COR-L47 (cell line): ENCODE measurements at places on chromosomes 2 and 18.

DNA sequence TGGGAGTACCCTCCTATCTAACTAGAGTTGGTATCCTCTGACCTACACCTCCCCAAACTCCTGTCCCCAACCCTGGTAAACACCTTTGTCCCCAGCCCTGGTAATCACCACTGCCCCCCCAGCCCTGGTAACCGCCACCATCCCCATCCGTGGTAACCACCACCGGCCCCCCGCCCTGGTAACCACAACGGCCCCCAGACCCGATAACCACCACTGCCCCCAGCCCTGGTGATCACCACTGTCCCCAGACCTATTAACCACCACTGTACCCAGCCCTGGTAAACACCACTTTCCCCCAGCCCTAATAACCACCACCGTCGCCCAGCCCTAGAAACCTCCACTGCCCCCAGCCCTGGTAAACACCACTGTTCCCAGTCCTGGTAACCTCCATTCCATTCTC, 820.2 kb upstream of the SALL3 start:
- no peak for DNase-seq

- DNase-seq = no peak
Measured at GRCh38 chr2:37720533-37721200, 49.2 kb upstream of the CDC42EP3 start.

DNA sequence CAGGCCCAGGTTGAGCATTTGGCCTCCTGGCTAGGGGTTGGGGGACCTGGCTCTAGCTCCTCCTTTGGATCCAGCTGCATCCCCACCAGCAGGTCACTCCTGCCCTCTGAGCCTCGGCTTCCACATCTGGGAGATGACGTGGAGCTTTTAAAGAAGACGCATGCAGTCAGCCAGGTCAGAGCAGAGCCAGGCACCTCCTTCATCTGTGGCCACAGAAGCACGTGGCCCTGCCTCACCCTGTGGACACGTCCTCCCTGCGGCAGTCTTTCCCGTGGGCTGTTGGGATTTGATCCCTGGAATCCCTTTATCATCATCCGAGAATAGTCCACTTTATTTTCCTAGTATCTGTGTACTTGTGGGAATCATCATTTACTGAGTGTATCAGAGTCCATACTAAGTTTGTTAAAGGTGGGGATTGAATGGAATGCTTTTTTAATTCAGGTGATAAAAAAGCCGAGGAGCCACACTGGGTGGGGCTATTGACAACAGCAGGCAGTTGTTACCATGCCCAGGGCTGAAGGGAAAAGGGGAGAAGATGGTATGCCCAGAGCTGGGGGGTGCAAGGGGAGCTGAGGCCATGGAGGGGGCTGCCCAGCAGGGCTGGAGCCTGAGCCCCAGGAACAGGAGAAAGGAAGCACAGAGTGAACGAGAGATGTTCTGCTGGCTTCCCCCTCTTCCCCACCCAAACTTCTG, 170.1 kb downstream of the LAMA1 start:
- DNase-seq = no peak

DNA sequence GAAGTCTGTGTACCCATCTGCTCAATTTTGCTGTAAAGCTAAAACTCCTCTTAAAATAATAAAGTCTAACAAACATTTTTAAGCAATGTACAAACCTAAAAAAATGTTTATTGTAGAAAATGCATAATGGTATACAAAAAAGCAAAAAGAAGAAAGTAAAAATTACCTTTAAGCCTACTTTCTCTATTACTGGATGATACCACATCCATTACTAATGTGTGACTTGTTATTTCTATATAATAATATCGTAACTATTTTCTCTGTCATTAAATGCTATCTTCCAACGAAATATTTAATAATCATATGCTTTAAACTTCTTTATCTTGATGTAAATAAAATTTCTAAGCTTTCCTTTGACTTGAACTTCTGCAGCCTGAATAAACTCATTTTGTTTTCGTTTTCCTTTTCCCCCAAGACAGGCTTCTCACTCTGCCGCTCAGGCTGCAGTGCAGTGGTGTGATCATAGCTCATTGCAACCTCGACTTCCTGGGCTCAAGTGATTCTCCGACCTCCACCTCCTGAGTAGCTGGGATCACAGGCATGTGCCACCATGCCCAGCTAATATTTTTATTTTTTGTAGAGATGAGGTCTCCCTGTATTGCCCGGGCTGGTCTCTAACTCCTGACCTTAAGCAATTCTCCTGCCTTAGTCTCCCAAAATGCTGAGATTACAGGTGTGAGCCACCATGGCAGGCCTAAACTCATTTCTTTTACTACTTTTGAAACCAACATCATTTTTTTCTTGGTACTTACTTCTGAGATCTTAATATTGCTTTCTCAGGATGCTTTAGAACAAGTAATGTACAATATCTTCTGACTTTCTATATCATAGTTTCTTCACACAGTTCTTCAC, 18.1 kb upstream of the DNAH7 start:
- DNase-seq = no peak

DNA sequence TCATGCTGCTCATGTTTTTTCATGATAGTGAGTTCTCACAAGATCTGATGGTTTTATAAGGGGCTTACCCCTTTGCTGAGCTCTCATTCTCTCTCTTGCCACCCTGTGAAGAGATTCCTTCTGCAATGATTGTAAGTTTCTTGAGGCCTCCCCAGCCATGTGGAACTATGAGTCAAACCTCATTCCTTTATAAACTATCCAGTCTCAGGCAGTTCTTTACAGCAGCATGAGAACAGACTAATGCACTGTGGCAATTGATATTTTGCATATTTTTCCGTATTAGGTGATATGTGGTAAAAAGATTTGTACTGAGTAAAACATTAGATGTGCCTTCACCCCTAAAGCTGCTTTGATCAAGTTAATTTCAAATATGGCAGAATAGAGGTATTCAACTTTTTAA, 48.8 kb downstream of the RAB27B start:
- DNase-seq = no peak
